MG63 (cell line): ENCODE measurements at places on chromosomes 2 and 18. TPM values are rescaled to one million over a fixed set of nuclear protein-coding genes. Genes with fewer than 3 reads are reported as not detected.
A peak's percentile ranks its signal among the peaks of the same experiment; 100 is the strongest.

The LHCGR gene
- not detected in 2 replicates for total RNA-seq

The GPR155 gene
- total RNA-seq: 3.0 and 23.3 TPM in 2 replicates

The PLGLB1 gene
- total RNA-seq: 5.0 TPM in 1 of 2 replicates, not detected in the other

The HOXD3 gene
- total RNA-seq: 0.32 and 1.5 TPM in 2 replicates

The CNRIP1 gene
- 28.5 and 33.4 TPM in 2 replicates for total RNA-seq

The UPP2 gene
- total RNA-seq: not detected in 2 replicates

GRCh38 chr2:155442755-155443372, 744.4 kb downstream of the KCNJ3 start:
- DNase-seq: peak; percentile 75

DNA sequence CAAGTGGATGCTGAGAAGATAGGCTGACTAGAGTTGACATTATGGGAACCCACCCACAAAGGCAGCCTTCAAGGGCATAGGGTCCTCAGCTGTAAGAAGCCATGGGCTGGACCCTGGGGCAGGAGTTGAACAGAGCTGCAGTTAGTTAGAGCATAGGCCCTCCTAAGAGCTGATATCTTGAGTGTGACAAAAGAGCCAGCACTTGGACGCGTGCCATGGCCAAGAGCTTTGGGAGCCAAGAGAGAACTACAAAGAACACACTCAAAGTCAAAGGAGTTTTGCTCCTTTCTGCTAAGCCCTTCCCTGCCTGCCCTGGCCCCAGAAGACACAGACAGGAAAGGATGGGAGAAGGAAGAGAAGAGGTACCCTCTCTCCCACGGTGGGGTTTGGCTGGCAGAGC, 29.9 kb upstream of the AGAP1 start:
- no peak for DNase-seq

- no peak for DNase-seq
These were observed 5.9 kb downstream of the RAB10 start for GRCh38 chr2:26039603-26040323.

DNA sequence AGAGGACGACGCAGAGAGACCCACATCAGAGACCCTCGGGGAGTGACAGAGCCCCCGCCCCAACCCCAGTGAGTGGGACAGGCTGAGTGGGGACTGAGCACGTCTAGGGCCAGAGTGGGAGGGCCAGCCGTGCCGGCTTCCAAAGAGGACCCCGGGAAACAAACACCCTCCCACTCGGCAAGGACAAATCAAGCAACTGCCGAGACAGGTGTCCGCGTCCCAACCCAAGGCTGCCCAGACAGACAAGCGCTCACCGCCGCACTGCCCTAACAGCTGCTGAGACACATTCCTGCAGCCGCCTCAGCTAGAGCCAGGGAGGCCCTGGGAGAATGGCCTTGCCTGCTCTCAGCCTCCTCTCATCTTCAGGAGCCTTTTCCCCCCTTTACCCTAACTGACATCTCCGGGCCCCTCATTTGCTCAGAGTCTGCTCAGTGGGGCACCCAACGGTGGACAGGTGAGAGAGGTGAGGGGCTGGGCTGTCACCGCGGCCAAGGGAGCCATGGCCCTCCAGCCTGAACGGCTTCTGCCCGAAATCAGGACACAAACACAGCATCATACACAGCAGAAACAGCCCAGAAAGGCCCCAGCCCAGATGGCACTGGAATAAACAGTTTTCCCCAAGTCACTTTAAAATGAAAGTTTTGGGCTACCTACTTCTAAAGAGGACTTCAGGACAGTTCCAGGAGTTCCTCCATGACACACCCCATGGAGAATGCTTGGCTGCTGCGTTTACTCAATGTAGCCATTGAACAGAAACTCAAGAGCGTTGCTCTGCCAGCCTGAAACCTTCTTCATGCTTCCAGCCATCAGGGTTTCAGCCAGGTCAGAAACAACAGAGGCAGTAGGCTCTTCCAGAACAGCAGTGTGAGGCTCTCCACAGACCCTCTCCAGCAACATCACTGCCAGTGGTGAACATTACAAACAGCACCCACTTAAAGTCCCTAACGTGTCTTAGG, 23.6 kb downstream of the SLC66A2 start:
- DNase-seq: no peak

DNA sequence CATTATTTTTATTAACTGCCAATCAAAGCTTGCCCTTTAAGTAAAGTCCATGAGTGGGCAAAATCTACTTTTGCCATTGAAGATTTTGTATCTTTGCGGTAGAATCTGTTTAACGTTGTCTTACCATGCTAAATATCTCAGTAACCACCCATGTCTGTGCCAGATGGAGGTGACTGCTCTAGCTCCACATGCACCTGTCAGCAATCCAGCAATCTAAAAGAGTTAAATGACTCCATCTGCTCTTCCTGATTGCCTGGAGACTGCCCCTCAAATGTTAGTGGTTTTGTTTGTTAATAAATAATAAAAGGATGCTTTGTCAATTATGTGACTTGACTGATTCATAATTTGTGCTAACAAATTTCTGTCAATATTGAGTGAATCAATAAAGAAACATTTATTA, 141.7 kb downstream of the RBM43 start:
- DNase-seq: no peak

- DNase-seq: no peak
These were observed 206.4 kb upstream of the ID2 start for GRCh38 chr2:8475349-8476031.

- DNase-seq: no peak
These were observed 235.2 kb downstream of the GCA start for GRCh38 chr2:162579169-162579568.

GRCh38 chr18:13231151-13231550, 12.6 kb downstream of the LDLRAD4 start:
- DNase-seq: no peak

DNA sequence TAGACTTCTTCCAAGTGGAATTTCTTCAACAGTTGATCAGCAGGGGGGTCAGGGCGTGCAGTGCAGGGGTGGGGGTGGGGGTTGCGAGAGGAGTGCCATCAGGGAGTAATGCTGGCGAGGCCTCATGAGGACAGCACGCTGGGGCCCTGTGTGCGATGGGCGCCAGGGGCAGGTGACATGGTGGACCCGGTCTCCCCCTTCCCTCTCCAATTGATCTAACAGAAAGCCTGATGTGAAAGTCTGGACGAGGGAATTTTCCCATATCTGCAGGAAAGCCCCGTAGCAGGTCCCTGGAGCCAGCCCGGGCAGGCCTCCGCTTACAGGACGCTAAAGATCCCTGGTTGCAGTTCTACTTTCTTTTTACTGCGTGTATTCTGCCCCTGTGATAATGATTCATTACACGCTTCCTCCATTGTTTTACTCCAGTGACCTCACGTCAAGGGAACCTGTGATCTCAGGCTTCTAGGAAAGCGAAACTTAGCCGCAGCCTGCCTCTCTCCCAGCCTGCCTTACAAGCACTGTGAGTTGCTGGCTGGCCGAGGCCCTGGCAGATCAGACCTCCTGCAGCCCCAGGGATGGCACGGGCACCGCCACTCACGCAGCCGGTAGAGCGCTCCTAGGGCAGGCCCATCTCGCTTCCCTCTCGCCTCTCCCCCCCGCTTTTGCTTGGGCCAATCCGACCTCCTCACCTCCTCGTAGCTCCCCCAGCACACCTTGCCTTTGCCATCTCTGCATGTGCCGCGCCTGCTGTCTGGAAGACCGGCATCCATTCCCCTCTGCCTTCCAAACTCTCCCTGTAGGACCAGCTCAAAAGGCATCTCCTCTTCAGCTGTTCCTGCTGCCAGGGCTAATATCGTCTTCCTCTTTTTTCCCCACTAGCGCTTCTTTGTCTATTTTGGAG, 19.2 kb downstream of the NEURL3 start:
- DNase-seq: peak; percentile 75

- DNase-seq: peak; percentile 70
These were observed 30.8 kb downstream of the C18orf54 start for GRCh38 chr18:54388203-54389142.

DNA sequence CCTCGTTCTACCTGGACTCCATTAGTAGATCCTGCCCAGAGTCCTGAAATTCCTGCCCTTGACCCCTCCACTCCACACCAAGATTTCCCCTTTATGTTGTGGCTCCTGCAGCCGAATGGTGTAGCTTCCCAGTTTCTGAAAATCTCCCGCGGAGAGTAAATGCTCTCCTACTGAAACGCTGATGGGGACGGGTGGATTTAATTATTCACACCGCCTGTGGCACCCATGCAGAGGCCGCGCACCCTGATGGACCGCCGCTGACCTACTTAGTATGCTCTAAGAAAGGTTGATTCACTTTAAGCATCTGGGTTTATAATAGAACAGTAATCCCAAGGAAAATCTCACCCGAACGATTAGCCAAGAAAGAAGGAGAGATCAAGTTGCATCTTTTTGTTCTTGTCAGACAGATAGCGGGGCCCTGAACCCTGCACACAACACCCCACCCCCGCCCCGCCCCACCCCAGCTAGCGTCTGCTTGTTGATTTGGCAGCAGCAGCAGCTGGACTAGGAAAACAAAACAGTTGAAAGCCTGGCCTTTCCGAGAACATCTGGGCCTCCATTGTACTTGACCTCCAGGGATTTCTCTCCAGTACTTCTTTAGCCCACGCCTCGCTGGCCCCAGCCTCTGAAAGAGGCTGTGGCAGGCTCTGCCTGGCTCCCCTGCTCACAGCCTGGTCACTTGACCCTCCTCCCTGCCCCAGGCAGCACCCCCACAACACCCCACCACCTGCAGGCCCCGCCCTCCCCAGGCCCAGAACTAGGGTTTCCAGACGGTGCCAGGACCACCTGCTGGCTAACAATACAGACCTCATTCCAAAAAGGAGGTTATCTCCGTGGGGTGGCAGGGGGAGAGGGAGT, 53.6 kb downstream of the DPYSL5 start:
- no peak for DNase-seq

- DNase-seq: no peak
These were observed 142.0 kb downstream of the NCK2 start for GRCh38 chr2:105886687-105887086.

- DNase-seq: no peak
These were observed 94.8 kb upstream of the HNRNPA3 start for GRCh38 chr2:177117755-177118154.

DNA sequence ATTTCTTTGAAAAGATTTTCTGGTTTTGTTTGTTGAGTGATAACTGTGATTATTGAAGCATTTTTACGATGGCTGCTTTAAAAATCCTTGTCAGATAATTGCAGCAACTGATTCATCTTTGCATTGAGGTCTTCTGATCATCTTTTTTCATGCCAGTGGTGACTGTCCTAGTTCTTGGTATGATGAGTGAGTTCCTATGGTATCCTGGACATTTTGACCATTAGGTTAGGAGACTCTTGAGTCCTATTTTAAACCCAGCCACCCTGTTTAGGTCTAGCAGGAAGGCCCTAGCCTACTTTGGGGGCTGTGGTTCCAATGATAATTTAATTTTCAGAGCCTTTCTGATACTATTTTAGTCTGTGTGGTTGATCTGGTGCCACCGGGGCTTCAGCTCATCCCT, 72.7 kb upstream of the REV1 start:
- DNase-seq: no peak

DNA sequence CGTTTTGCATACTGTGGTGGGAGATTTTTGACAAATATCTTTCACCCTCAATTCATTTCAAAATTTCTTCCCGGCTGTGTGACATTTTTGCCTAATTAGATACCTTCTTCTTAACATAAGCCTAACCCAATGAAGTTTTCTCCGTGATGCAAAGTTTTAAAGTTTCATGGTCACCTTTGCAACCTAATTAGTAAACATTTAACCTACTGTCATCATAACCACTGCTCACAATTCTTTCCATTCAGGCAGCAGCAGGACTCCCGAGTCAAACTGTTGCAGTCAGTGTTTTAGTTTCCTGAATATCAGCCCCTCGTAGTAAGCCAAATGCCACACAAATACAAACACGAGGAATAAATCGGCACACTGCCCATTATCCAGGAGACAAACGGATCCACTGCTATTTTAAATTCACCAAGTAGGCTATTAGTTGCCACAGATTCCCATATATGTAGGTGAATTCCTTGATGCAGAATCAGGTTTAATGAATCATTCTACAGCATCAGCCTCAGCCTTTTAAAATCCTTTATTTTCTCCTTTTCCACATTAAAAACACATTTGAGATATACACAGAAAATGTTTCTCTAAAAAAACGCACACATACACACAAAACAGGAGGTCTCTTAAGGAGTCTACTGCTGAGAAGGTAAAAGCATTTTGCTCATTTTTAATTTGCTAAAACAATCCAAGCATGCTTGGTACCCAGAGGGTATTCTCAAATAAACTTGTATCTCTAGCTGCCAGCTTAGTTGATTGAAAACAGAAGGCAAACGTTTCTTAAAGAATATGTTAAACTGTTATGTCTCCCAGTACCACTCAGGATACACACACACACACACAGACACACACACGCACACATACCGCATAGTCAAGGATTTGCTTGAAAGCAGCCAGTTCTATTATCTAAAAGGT, 106.5 kb upstream of the KCTD1 start:
- peak; percentile 3 for DNase-seq

DNA sequence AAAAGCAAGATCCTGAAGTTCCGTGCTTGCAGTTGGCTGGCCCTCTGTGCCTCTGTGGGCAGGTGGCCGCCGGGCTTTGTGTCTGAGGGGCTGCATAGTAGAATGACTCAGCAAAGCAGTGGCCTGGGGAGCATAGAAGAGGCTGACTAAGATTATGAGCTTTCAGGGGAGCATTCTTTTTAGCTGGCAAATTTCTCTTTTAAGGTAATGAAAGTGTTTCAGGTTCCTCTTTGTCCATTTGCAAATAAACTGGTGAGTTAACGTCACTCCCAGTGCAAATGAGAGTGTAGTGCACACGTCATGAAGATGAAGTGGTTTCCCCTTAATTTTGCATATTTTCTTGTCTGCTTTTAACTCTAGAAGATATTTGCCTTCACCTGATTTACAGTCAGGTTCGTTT, 98.6 kb downstream of the BCL2L11 start:
- no peak for DNase-seq

GRCh38 chr2:45942237-45942738, 290.8 kb downstream of the PRKCE start:
- DNase-seq: no peak

DNA sequence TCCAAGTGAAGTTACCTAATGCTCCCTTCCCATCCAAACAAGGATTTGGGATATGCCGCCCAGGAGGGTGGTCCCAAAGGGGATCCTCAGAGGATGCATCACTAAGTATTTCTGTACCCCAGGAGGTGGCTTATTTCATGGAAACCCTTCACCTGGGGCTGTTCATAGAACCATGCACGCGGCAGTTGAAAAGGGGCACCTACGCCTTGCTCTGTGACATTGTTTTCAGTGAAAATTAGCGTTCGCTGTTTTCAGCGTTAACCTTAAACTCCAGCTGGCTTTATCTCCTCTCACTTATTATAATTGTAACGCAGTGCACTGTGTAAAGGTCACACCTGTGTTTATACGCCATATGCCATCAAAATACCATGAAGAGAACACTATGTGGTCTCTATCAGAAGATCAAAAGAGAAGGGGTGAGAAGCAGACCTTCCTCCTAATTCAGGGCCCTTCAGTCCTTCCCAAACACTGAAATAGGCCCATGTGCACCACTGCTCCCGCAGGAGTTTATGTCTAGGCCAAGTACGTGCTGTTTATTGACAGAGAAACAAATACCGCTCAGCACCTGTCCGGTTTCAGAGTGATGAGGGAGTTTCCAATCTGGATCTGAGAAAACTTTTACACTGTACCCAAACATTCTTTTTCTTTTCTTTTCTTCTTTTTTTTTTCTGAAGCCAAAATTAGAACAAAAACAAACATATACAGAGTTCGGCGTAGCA, 162.1 kb downstream of the BCL2 start:
- DNase-seq: no peak

GRCh38 chr2:86631846-86632485, 8.3 kb upstream of the RNF103 start:
- no peak for DNase-seq

GRCh38 chr2:6139916-6140315, 447.7 kb downstream of the SOX11 start:
- DNase-seq: no peak

- DNase-seq: no peak
These were observed 47.8 kb downstream of the HK2 start for GRCh38 chr2:74881626-74882298.
